Spleen (tissue), 13 donors: ENCODE measurements at places on chromosomes 4 and X.

GRCh38 chr4:127236889-127237288 lies 395.9 kb upstream of the INTU start:
- DNase-seq: no peak
- no peak overlapping the region for H3K27ac ChIP-seq
- no peak overlapping the region for H3K4me3 ChIP-seq
- H3K36me3 ChIP-seq: no peaks in the 10 kb centered on the region

DNA sequence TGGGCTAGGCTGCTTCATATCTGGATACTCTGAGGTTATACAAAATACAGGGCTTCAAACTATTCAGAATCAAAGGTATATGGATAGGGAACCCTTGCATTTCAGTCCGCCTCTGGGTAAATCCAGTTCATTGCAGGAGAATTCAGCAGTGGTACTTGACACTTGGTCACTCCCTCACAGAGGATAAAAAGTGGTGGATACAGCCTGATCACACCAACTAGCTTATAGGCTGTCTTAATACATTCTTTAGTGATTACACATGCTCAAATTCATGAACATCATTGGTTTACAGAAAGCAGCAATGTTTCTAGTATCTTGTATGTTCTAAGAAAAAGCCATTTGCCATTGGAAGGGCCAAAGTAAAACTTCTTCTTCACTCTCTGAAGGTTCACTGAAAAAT lies 104.8 kb upstream of the PDE5A start:
- DNase-seq: no peak
- no peaks in the 10 kb centered on the region for H3K36me3 ChIP-seq
- no peak overlapping the region for H3K27ac ChIP-seq
- H3K27me3 ChIP-seq: no peaks in the 10 kb centered on the region
- H3K4me1 ChIP-seq: no peaks in the 10 kb centered on the region

- no peaks in the 10 kb centered on the region for H3K36me3 ChIP-seq
- no peaks in the 10 kb centered on the region for H3K27me3 ChIP-seq
- H3K4me3 ChIP-seq: peak overlapping the region; percentile 47
- peak; percentile 74 for DNase-seq
- H3K27ac ChIP-seq: no peak overlapping the region
Observed at GRCh38 chr4:54657185-54657550, 589 bp upstream of the KIT start.

DNA sequence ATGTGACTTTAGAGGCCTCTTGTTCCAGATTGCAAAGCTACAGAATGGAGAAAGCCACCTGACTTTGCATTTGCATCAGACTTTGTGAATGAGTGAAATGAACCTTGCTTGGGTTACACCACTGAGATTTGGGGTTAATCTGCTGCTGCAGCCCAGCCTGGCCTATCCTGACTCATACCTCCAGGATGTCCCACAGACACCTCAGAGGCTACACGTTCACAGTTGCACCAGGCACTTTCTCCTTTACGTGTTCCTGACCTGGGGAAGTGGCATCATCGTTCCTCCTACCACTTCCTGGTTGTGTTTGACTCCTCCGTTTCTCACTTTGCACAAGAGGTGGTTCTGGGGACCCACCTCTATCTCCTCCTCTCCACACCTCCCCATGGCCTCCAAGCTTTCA lies 9.2 kb upstream of the SORCS2 start:
- H3K4me3 ChIP-seq: no peak overlapping the region
- no peak overlapping the region for H3K27ac ChIP-seq
- DNase-seq: no peak
- no peaks in the 10 kb centered on the region for H3K36me3 ChIP-seq

GRCh38 chrX:100674705-100675104 lies 30.7 kb downstream of the SRPX2 start:
- no peaks in the 10 kb centered on the region for H3K36me3 ChIP-seq
- H3K4me3 ChIP-seq: no peak overlapping the region
- no peak overlapping the region for H3K27ac ChIP-seq
- no peaks in the 10 kb centered on the region for H3K27me3 ChIP-seq

DNA sequence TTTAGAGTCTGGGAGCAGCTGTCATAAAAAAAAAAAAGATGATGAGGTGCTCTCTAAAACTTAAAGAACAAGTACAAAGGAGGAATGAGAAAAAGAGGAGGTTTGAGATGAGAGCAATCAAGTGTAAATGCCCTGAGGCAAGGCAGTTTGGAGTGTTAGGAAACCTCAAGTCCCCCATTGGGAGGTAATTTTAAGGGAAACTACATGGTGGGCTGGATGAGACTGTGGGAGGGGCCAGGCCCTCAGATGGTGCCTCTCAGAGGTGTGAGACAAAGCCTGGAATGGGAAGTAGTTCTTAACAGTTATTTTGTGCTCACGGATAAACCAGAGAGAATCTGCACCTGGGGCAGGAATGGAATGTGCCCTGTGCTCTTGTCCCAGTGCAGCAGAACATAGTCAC lies 1.9 kb upstream of the MAGEB3 start:
- no peaks in the 10 kb centered on the region for H3K36me3 ChIP-seq
- no peak overlapping the region for H3K27ac ChIP-seq
- no peak for DNase-seq
- H3K4me1 ChIP-seq: no peaks in the 10 kb centered on the region

DNA sequence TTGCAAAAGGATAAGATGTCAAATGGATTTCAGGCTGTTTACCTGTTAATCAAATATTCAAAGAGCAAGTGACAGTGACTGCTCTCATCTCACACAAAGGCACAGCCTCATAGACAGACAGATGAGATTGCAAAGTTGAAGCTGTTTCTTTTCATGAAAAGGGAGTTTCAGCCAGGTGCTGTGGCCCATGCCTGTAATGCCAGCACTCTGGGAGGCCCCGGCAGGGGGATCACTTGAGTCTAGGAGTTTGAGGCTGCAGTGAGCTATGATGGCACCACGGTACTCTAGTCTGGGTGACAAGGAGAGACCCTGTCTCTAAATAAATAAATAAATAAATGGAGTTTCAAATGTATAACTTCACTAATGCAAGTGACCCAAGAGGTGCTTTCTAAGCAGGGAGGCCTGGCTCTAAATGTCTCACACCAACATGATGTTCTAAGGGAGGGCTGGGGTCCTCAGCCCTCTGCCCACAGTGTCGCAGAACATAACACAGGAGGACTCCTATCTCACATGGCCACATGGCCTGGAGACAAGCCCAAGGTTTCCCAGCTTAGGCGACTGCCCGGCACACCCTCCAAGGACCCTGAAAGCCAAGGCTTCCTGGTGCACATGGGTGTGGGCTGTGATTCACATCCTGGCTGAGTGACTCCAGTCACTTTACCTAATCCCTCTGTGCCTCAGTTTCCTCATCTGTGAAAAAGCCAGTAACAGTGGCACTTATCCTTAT lies 26.8 kb downstream of the PPP2R2C start:
- H3K36me3 ChIP-seq: no peaks in the 10 kb centered on the region
- DNase-seq: peak; percentile 73
- no peak overlapping the region for H3K27ac ChIP-seq
- H3K27me3 ChIP-seq: peaks cover 12% of the 10 kb centered on the region
- H3K4me1 ChIP-seq: peaks cover 17% of the 10 kb centered on the region

GRCh38 chrX:119573222-119573621 lies 1.1 kb upstream of the UBE2A start:
- H3K36me3 ChIP-seq: no peaks in the 10 kb centered on the region
- peaks cover 35% of the 10 kb centered on the region for H3K4me1 ChIP-seq
- no peaks in the 10 kb centered on the region for H3K27me3 ChIP-seq

DNA sequence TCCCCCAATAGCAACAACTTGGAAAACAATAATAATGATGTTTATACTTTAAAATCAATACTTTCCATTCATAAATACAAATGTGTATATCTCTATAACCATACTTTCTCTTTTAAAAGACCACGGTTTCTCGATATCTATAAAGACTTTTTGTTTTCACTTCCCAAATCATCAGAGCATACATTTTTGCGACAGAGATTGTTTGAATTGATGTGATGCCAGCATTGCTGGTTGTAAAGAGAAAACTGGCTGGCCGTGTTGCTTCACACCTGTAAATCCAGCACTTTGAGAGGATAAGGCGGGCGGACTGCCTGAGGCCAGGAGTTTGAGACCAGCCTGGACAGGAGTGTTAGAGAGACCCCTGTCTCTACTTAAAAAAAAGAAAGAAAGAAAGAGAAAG lies 77.6 kb upstream of the ZNF518B start:
- no peaks in the 10 kb centered on the region for H3K27me3 ChIP-seq
- H3K4me1 ChIP-seq: no peaks in the 10 kb centered on the region

DNA sequence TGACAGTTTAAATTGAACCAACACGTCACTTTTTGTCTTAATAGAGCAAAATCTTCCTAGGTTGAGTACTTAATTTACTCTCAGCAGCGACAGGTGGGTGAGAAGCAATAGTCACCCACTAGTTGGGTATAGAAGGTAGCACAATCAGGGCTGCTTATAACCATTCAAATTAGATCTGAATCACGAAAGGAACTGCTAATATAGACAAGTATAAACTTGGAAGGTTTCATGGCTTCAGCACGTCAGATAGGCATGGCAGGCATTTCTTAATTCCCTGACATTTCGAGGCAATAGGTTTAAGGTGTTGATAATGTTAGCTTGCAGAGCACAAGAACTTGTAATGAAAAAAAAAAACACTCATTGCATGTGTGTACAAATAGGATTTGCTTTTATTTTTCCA lies 853.4 kb downstream of the PCDH7 start:
- no peak for DNase-seq
- no peaks in the 10 kb centered on the region for H3K36me3 ChIP-seq
- H3K4me1 ChIP-seq: no peaks in the 10 kb centered on the region
- H3K4me3 ChIP-seq: no peak overlapping the region
- H3K27me3 ChIP-seq: no peaks in the 10 kb centered on the region

DNA sequence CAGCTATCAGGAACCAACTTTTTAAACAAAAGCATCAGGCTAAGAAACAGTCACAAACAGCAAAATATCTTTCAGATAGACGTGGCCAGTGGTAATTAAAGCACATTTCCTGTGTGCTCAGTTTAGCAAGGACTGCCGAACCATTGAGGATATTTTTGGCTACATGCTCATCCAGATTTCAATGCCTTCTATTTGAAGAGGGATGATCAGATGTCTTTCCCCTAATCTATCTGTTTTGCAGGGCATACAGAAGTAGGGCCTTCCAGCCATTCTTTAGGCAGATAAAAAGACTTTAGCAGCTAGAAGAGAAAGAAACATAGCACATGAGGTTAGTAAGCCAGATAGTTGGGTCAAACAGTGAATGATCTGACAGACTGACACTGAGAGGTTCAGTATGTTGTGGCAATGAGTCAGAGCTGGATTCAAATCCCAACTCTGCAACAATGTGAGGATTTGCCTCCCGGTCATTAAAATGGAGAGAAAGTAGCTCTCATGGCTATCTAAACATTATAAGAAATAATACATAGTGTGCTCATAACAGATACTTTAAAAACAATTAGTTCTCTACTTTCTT lies 100.0 kb upstream of the PRKG2 start:
- no peaks in the 10 kb centered on the region for H3K4me1 ChIP-seq
- H3K27ac ChIP-seq: no peak overlapping the region
- DNase-seq: no peak
- peaks cover 4% of the 10 kb centered on the region for H3K27me3 ChIP-seq

- H3K27ac ChIP-seq: no peak overlapping the region
- H3K4me3 ChIP-seq: no peak overlapping the region
- peaks cover 7% of the 10 kb centered on the region for H3K27me3 ChIP-seq
- no peak for DNase-seq
- H3K4me1 ChIP-seq: no peaks in the 10 kb centered on the region
Observed at GRCh38 chrX:20362268-20363267, 95.9 kb upstream of the RPS6KA3 start.

- no peak overlapping the region for H3K27ac ChIP-seq
- H3K4me1 ChIP-seq: peaks cover 24% of the 10 kb centered on the region
- peaks cover 4% of the 10 kb centered on the region for H3K36me3 ChIP-seq
- no peak overlapping the region for H3K4me3 ChIP-seq
Observed at GRCh38 chrX:41180194-41180908, 95.1 kb downstream of the USP9X start.

DNA sequence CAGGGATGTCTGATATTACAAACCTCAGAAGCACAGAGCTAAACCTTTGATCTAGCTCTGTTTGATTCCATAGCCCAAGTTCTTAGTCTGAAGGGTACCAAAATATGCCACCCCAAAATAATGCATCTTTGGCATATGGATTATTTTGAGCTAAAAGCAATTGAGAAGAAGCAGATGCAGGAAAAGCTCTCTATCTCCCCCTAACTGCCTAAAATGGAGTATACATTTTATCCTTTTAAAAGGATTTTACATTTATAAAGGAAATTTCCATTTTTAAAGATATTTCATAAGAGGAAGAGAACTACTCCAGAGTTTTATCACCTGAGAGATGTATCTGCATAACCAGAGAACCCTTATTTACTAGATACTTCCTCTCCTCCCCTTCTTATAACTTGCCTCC lies 158.7 kb downstream of the ZNF674 start:
- H3K4me3 ChIP-seq: no peak overlapping the region
- no peaks in the 10 kb centered on the region for H3K36me3 ChIP-seq
- no peaks in the 10 kb centered on the region for H3K27me3 ChIP-seq

DNA sequence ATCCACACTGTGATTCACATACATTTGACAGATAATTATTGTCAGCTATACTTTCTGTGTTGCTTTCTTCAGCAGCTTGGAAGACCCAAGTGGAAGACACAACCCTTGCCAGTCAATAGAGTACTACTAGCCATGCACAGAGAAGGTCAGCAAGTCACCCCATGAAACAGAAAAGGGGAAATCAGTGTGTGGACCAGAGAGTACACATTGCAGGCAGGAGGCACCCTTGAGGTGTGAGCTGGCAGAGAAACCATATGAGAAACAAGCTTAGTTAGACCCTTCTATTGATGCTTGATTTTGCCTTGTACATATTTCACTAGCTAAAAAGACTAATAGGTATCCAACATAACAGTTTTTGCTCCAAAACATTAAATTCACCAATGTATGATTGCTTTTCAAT lies 99.5 kb downstream of the NLGN4X start:
- no peak overlapping the region for H3K4me3 ChIP-seq
- no peaks in the 10 kb centered on the region for H3K36me3 ChIP-seq
- DNase-seq: no peak
- no peaks in the 10 kb centered on the region for H3K4me1 ChIP-seq
- no peak overlapping the region for H3K27ac ChIP-seq
- no peaks in the 10 kb centered on the region for H3K27me3 ChIP-seq

- no peak overlapping the region for H3K27ac ChIP-seq
- no peak for DNase-seq
- no peak overlapping the region for H3K4me3 ChIP-seq
- no peaks in the 10 kb centered on the region for H3K27me3 ChIP-seq
Observed at GRCh38 chr4:74543983-74544382, 99.0 kb downstream of the AREG start.

GRCh38 chrX:94414746-94415145 lies 740.7 kb downstream of the FAM133A start:
- no peaks in the 10 kb centered on the region for H3K27me3 ChIP-seq
- no peaks in the 10 kb centered on the region for H3K4me1 ChIP-seq
- no peak for DNase-seq

GRCh38 chrX:27728291-27728690 lies 79.5 kb upstream of the MAGEB10 start:
- no peaks in the 10 kb centered on the region for H3K36me3 ChIP-seq
- no peaks in the 10 kb centered on the region for H3K27me3 ChIP-seq
- no peak for DNase-seq
